ENCODE measurements at places on chromosomes 2 and 18.

GRCh38 chr2:47815764-47816163 lies 32.8 kb downstream of the MSH6 start:
- DNase-seq = no peak

DNA sequence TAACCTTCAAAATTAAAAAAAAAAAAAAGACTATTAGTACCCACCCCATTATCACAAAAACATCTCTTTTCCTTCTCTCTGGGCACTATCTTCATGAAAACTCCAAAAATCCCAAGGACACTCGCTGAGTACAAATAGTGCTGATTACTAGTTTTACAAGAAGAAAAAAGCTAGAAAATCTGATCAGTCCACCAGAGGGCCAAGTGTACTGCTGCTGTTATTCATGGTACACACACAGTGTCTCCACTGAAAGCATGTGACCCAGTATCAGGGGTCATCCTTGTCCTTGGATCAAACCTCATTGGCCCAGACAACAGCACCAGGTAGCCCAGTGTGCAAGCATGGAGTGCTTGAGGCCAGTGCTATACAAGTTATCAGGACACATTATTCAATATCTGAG lies 382.7 kb upstream of the KLHL29 start:
- DNase-seq = no peak

GRCh38 chr18:32040936-32041335 lies 22.3 kb downstream of the RNF125 start:
- peak; percentile 10 for DNase-seq

DNA sequence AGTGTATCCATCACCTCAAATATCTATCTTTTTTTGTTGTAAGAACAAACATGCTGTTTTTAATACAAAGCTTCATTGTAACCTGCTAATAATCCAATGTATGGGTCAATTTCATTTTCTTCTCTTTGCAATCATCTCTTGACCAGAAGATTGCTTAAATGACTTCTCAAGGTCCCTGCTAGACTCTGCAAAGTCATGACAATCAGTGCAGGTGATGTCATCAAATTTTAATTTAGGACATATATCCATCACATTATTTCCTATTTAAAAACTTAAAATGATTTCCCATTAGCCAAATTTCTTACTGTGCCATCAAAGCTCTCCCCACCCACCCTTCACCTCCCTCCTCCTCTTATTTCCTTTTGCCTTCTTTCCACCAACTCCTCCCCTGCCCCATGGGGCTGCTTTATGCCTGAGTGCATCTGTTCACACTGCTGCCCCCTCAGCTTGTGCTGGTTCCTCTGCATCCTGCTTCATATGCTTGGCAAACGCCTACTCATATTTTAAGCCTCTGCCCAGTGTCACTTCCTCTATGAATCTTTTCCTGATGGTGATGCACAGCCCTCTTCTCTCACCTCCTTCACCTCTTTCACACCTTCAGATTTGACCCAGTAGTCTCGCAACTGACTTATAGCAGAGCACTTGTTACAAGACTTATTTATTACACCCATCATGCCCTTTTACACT lies 20.3 kb downstream of the PLEK start:
- peak; percentile 64 for DNase-seq

GRCh38 chr18:23263551-23264235 lies 128.4 kb downstream of the CABLES1 start:
- no peak for DNase-seq

GRCh38 chr2:88545118-88545517 lies 82.1 kb downstream of the EIF2AK3 start:
- no peak for DNase-seq

GRCh38 chr2:3399381-3399780 lies 19.9 kb downstream of the TRAPPC12 start:
- DNase-seq = no peak

DNA sequence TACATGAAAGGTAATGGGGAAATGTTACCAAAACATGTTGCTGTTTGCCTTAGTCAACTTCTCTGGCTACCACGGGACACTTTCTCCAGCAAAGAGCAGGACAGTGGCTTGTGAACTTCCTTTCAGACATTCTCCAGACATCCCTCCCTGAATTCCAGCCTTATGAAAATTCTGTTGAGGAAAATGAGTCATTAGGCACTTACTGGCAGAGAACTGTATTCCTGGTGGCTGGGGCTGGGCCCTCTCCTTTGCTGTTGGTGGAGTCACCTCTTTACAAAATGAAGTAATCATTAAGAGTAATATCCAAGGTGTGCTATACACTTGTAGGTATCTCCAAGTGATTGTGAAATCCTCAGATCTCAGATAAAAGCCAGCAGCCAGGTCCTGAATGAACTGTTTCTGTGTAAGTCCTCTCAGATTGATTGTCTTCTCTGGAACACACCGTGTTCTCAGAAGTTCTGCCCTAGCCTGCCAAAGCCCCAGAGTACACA lies 1.3 kb upstream of the FAP start:
- DNase-seq = no peak

DNA sequence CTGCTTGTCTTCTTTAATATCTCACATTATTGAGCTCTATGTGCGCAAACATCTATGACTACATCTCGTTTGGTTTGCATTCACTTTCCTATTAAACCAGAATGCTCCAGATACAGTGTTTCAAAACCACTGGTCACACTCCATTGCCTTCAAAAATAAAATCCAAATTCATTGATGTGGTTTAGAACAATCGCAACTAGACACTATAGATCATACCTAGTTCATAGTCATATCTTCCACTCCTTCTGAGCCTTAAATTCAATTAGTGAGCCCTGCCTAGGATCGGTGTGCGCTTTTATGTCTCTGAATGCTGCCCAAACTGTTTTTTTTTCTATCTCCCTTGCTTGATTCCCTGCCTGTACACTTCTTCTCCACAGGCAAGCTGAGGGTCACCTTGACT lies 238.5 kb upstream of the RGPD4 start:
- no peak for DNase-seq

DNA sequence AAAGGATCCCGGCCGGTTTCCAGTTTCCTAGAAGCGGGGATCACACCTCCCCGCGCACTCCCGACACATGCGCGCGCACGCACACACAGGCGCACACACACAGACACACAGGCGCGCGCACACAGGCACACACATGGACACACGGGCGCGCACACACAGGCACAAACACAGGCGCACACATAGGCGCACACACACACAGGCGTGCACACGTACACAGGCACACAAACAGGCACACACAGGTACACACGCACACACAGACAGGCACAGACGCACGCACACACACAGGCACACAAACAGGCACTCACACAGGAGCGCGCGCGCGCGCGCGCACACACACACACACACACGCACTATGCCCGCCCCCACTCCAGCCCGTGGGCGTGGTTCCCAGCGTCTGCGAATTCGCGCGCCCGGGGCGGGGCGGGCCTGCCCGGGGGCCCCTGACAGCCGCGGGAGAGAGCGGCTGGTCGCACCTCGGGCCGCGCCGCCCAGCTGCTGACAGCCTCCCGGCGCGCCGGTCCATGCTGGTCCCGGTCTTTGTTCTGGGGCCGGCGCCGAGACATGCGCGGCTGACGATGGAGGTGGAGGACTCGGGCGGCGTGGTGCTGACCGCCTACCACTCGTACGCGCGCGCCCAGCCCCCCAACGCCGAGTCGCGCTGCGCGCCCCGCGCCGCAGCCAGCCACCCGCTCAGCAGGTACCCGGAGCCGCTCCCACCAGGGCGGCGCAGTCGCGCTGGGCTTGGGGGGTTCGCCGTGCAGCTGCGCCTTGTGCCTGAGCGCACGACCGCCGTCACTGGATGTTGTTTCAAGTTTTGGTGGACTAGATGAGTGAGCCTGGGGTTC lies at the start of gene ARHGAP28:
Gene ARHGAP28 (plus strand): TSS at position 470 of the 845 bp plus-strand sequence. CDS start 106 bp downstream, at position 576.
- peak; percentile 1 for DNase-seq

GRCh38 chr2:100831831-100832230 lies 11.9 kb downstream of the NPAS2 start:
- DNase-seq = no peak

DNA sequence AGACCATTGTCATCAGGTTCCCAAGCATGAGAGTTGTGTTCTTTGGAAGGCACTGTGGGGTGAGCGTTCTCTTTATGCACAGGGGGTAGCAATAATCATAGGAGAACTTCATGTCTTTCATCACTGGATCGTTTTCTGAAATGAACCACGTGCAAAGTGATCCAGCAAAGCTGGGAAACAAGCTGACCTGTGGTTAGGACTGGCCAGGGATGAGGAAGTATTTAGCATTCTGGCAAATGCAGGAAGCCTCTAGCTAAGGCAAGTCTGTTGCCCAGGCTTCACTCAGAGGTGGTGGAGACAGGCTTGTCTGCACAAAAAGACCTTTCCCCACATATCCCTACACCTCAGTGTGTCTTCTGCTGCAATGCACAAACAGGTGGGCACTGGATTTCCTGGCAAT lies 58.6 kb downstream of the MMADHC start:
- DNase-seq = no peak

GRCh38 chr2:120803764-120804335 lies 68.2 kb downstream of the GLI2 start:
- DNase-seq = no peak

DNA sequence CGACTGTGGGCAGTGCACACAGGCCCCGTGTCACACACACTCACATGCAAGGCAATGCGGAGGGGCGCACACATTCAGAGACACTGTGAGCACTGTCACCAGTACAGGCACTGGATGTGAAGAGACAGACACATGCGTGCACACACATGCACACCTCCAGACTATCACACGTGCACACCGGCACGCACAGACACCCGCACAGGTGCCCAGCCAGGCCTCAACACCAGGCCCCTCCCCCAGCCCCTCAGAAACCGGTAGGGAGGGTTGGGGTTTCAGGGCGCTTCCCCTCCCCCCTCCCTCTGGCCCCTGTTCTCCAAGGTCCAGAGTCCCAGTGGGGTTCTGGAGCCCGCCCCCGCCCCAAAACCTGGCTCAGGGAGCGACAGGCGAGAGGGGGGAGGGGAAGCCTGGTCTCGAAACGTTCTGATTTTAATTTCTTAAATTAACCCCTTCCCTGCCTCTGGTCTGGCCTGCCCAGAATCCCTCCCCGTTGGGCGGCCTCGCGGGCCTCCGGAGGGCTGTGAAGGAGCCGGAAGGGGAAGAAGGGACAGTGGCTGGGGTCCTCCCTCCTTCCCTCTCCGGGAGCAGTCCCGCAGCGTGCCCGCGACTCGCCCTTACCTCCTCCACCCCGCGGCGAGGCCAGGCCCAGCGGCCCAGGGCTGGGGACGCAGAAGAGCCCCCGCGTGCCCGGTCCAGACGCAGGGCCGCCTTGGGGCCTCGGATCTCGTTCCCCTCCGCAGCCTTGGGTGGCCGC lies 558 bp downstream of the FBXO41 start:
- peak; percentile 35 for DNase-seq

GRCh38 chr2:62291052-62291451 lies 95.1 kb downstream of the B3GNT2 start:
- DNase-seq = no peak

DNA sequence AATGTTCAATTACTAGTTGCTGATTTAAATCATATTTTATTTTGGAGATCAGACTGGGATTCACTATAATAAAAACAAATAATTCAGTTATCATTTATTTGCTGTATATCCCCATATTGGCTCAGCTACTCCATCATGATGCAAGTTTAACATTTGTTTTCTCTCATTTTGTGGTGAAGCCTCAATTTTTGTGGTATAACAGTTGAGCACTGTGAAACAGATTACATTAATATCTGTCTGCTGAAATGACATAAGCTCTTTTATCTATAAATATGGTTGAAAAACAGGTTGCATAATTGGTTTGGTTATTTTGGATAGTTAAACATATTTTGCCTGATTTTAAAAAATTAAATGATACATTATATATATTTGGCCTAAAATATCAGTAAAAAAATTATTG lies 67.7 kb downstream of the DPP4 start:
- no peak for DNase-seq

GRCh38 chr2:224930990-224931389 lies 111.3 kb downstream of the DOCK10 start:
- no peak for DNase-seq

GRCh38 chr2:72901426-72901825 lies 14.2 kb downstream of the SPR start:
- DNase-seq = no peak

DNA sequence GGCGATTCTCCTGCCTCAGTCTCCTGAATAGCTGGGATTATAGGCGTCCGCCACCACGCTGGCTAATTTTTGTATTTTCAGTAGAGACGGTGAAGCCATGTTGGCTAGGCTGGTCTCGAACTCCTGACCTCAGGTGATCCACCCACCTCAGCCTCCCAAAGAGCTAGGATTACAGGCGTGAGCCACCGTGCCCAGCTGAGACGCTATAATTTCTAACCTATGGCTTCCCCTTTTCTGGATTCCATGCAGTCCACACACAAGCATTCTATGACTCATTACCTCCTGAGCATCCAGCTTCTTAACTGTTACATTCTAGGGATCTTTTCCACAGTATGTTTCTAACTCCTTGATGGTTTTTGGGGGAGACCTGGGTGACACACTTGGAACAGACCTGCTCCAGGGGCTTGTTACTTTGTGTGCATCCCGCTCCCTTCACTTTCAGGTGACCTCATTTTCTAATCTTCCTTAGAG lies 11.8 kb upstream of the KCMF1 start:
- DNase-seq = peak; percentile 76

GRCh38 chr18:63161032-63161760 lies 158.4 kb downstream of the BCL2 start:
- DNase-seq = peak; percentile 35

GRCh38 chr2:111624411-111625156 lies 259.4 kb downstream of the ANAPC1 start:
- peak; percentile 85 for DNase-seq

DNA sequence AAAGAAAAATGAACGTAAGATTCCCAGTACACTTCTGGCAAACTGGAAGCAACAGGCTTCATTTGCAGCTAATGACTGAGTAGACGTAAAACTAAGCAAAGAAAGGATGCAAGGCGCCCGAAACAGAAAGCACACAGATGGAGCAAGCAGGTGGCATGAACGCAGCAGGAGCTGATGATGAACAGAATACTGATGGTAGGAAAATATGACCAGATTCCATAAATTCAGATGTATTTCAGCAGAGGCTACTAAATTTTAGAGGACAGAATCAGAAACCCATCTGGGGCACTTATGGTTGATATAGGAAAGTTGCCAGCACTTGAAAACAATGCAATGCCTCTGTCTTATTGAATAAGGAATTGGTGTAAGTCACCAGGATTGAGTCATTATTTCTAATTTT lies 658.7 kb upstream of the LINC00305 start:
- no peak for DNase-seq

DNA sequence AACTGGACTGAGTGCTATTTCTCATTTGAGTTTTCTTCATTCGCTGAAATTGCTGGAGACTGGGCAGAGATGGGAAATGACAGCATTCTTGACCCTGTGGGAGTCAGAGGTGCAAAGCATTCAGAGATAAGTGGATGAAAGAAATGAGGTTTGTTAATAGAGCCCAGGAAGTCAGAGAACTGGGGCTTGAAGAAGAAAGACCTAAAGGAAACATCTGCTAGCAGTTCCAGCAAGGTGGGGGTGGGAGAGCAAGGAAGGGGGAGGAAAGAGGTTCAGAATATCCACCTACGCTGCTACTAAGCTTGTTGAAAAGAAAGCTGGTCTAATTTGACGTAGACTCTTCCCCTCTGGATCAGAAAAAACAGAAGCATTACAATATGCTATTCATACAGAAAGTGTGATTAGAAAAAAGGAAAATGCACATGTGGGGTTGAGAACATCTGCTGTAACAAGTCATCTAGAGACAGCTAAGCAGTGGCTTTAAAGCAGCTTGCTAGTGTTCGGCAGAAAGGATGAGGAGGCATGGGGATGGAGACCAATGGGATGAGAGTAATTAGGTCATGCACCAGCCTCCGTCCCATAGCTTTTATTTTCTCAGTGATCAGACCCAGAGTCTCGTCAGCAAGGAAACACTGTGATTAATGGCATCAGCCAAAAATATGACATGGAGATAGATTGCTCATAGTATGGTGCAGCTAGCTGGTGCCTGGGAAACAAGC lies 29.7 kb downstream of the NAB1 start:
- peak; percentile 25 for DNase-seq
